Suprapubic skin (tissue), 4 donors: ENCODE measurements at places on chromosomes 5 and 9. TPM values are rescaled to one million over a fixed set of nuclear protein-coding genes. Genes with fewer than 3 reads are reported as not detected.

PAPPA gene
- total RNA-seq, result 0.53 TPM

CA9 gene
- 2.1 TPM for total RNA-seq

MEGF9 gene
- 43.1 TPM for total RNA-seq

C9orf153 gene
- total RNA-seq, result not detected

C9orf152 gene
- total RNA-seq, result 14.9 TPM

CDC23 gene
- total RNA-seq, result 24.3 TPM

FCN2 gene
- total RNA-seq, result 1.4 TPM

BNC2 gene
- total RNA-seq, result 12.3 TPM

SPATA31C1 gene
- not detected for total RNA-seq

BHMT gene
- not detected for total RNA-seq

CBY3 gene
- total RNA-seq, result not detected

INIP gene
- total RNA-seq, result 14.9 TPM

PTCH1 gene
- 59.0 TPM for total RNA-seq

FGFR4 gene
- total RNA-seq, result 8.2 TPM

NOP16 gene
- 28.5 TPM for total RNA-seq

JAK2 gene
- 64.0 TPM for total RNA-seq

N4BP3 gene
- total RNA-seq, result 14.0 TPM

FOXD1 gene
- total RNA-seq, result 0.26 TPM

RHOBTB3 gene
- total RNA-seq, result 34.6 TPM

CNTNAP3B gene
- 33.0 TPM for total RNA-seq

TLX3 gene
- not detected for total RNA-seq

MPDZ gene
- total RNA-seq, result 5.2 TPM

TERT gene
- not detected for total RNA-seq

DDX4 gene
- not detected for total RNA-seq

GARNL3 gene
- total RNA-seq, result 15.8 TPM

AK8 gene
- total RNA-seq, result 2.1 TPM

SLC4A9 gene
- total RNA-seq, result not detected

COX7C gene
- total RNA-seq, result 556 TPM

SGCD gene
- total RNA-seq, result 4.9 TPM

SCAI gene
- total RNA-seq, result 7.3 TPM

FTMT gene
- total RNA-seq, result not detected

FOXI1 gene
- total RNA-seq, result 3.6 TPM

PCDHB4 gene
- 1.8 TPM for total RNA-seq

MCTP1 gene
- total RNA-seq, result 14.8 TPM

PAX5 gene
- not detected for total RNA-seq

TEX48 gene
- total RNA-seq, result not detected

TAF11L12 gene
- total RNA-seq, result not detected

HRCT1 gene
- 1.2 TPM for total RNA-seq

ZNF483 gene
- 3.3 TPM for total RNA-seq

AJM1 gene
- total RNA-seq, result 1.6 TPM

PCA3 gene
- not detected for total RNA-seq

GIN1 gene
- total RNA-seq, result 8.0 TPM

PRR7 gene
- total RNA-seq, result 5.7 TPM

LURAP1L gene
- 26.0 TPM for total RNA-seq

MARVELD2 gene
- 29.4 TPM for total RNA-seq

CTNNAL1 gene
- 23.2 TPM for total RNA-seq

SLC6A7 gene
- total RNA-seq, result not detected

NRARP gene
- total RNA-seq, result 68.5 TPM

SLC46A2 gene
- total RNA-seq, result 5.6 TPM

GRXCR2 gene
- 0.47 TPM for total RNA-seq

DMRT2 gene
- total RNA-seq, result 0.64 TPM

ELAVL2 gene
- total RNA-seq, result 0.57 TPM

GLRA1 gene
- total RNA-seq, result not detected

MARCHF11 gene
- not detected for total RNA-seq

TMEM8B gene
- 6.0 TPM for total RNA-seq

SNCAIP gene
- 3.0 TPM for total RNA-seq

CDO1 gene
- 3.1 TPM for total RNA-seq

NEUROG1 gene
- total RNA-seq, result not detected
